ENCODE measurements at places on chromosomes 16 and 17.

- no peak for DNase-seq
Measured at GRCh38 chr16:4647644-4647980, 23.0 kb downstream of the MGRN1 start.

- peak; percentile 20 for DNase-seq
Measured at GRCh38 chr16:53864819-53865493, 161.0 kb downstream of the FTO start.

GRCh38 chr16:85172455-85173145 lies 60.3 kb upstream of the CIBAR2 start:
- DNase-seq: no peak

GRCh38 chr17:45131616-45132319 lies 547 bp downstream of the PLCD3 start:
- no peak for DNase-seq

GRCh38 chr16:2603165-2604015 lies 65.6 kb downstream of the PDPK1 start:
- peak; percentile 85 for DNase-seq

DNA sequence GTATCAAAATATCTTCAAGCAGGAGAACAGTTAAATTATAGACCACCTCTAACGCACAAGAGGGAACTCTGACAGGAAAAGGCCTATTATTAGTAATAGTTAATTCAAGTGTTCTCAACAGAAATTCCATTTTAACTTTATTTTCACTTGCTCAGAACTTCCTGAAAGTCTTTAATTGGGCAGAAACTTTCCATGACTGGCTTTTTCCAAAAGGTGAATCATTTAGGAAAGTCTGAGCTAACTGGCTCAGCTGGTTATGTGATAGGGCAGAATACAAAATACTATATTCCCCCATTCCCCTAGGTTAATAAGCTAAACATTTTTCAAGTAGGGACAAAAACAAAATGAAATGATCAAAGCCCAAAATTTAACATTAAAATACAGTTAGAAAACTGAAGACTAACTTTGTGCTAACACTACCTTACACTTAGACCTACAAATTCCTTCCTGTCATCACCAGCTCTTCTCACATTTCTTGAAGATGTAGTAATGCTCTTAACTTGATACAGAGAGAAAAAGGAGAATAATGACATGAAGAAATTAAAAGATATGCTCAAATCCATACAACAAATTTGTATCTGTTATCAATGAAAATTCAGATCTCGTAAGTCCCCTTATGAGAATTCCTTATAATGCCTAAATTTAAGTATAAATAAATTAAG lies 31.0 kb downstream of the CFDP1 start:
- DNase-seq: no peak

DNA sequence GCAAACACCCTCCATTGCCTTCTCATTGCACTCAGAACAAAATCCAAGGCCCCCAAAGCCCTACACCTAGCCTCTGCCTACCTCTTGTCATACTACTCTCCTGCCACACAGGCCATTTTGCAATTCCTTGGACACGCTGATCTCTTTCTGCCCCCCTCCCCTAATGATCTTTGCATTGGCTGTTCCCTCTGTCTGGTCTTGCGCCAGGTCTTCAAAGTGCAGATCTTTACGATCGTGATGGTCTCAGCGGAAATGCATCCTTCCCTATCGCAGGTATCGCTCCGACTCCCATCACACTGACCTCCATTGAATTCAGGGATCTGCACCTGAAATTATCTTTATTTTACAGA lies 777 bp upstream of the MOSMO start:
- no peak for DNase-seq

DNA sequence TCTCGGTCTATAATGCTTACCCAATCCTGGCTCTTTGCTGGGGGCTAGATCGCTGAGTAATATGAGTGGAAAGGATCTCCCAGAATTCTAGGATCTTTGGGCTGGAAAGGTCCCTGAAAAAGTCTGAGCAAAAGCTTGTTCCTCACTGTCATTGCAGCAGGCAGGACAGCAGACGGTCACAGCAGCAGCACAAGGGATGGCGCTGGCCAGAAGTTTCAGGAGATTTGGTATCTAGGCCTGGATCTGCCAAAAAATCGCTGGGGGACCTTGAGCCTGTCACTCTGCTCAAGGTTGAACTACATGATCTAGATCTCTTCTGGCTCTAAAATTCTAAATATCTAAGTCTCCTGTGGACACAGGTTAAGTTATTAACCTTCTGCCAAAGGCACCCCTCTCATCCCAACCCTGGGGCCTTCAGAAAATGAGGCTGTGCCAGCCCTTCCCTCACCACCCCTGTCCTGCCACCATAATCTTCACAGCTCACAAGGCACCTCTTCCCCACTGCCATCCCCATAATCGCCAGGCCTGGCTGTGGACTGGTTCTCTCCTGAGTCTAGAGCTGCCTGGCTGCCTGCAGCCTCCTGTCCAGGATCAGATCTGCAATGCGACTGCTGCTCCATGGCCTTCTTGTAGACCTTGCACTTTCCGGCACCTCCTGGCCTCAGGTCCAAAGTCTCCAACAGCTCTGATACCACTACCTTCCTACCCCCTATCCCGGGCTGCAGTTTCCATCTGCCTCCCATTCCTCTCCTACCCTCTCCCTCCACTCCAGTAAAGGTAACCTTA lies 10.2 kb downstream of the MYO18A start:
- DNase-seq: no peak

DNA sequence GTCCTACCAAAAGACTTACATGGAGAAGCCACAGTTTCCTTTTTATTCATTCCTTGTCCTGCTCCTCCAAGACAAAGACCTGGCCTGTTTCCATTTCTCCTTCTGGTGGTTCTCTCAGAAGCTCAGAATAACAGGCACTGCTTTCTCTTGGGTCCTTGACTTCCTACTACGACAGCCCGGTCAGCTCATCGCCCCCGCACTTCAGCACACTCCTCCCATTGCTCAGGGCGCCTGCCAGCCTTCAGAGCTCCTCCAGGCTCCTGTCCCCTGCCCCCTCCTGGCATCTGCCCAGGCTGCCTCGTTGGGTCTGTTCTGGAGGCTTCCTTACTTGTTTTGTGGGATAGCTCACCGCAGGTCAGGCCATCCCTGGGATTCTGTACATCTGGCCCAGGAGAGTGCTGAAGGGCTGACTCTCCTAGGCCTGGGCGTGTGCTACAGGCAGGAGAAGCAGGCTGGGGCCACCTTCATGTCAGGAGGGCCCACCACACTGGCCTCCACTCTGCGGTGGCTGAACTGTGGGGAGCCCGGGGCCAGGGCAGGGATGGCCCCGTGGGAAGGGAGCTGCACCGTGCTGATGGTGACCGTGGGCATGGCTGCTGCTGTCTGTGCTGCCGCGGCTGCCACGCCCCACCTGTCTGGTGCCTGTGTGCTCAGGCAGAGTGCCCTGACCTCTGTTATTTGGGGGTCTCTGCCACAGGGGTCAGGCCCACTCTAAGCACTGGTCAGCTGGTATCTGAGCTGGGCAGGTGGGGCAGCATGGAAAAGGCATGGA lies 17.7 kb downstream of the TCF25 start:
- no peak for DNase-seq

DNA sequence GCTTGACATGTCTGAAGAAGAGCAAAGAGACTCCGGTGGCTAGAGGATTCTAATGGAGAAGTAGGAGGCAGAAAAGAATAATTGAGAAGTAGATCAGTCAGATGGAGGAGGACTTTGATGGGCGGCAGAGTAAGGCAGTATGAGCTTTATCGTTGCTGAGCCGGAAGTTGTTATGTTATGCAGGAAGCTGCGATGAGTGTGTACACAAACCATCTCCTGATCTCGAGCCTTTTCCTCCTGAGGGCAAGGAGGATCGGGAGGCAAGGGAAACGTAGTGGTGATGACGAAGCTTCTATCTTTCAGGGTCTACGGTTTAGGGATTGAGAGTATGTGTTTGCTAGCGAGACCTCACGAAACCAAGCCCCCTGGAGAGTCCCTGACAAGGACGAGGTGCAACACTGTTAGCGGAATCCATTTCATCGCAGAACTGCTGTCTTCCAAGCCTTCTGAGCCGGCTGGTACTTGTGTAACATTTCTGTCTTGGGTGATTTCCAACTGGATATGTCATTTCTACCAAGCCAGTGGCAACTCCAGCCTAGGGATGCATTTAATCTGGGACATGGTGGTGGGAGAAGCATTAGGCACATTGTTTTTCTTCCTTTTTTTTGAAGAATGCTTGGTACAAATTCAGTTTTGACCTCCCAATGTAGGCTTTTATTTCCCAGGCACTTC lies 45.5 kb downstream of the RBFOX1 start:
- DNase-seq: no peak

DNA sequence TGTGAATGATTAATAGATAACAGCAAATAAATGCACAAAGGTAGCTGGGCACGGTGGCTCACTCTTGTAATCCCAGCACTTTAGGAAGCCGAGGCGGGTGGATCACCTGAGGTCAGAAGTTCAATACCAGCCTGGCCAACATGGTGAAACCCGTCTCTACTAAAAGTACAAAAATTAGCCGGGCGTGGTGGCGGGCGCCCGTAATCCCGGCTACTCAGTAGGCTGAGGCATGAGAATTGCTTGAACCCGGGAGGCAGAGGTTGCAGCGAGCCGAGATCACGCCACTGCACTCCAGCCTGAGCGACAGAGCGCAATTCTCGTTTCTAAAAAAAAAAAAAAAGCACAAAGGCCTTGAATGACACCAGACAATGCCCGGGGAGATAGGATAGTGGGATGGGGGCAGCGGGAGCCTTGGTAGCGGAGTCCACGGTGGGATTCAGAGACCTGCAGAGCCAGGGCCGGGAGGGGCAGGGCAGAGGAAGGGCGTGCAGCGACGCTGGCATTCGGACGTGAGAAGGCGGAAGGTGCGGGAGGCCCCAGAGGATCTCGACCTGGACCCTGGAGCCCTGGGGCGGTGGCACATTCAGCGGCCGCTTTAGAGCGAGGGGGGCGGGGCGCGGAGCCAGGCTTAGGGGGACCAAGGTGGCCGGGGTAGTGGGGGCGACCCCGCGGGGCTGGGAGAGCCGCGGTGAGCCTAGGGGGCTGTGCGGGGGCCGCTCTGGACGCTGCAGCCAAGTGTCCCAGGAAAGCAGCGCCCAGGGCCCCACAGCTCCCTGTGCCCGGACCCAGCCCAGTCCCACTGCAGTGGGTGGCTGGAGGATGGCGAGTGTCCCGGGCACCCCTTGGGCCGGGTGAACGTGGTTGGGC lies 999 bp upstream of the FLYWCH2 start:
- DNase-seq: no peak

DNA sequence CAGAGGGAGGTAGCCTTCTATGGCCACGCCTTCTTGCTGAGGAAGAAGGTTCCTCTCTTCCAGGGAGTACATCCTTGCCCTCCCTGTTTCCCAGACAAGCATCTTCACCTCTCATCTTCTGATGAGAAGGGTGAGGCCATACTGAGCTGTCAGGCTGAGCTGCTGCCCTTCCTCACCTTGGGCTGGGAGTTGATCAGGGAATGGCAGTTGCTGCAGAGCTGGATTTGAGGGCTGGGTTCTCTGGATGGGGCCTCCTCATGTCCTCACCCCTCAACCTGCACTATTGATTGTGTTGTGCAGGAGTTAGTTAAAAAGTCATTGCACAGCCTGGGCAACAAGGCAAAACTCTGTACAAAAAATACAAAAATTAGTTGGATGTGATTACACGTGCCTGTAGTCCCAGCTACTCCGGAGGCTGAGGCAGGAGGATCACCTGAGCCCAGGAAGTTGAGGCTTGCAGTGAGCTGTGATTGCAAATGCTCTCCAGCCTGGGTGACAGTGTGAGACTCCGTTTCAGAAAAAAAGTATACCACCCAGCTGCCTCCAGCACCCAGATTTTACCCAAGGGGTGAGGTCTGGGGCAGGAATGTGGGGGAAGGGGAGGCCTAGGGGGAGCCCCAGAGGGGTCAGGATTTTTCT lies 2.0 kb downstream of the ERBB2 start:
- DNase-seq: no peak

- DNase-seq: no peak
Measured at GRCh38 chr16:17364319-17365210, 106.2 kb downstream of the XYLT1 start.

- DNase-seq: no peak
Measured at GRCh38 chr17:499951-500461, 147.4 kb upstream of the RPH3AL start.

GRCh38 chr17:8056976-8057625 lies 18.2 kb downstream of the ALOX15B start:
- DNase-seq: no peak

DNA sequence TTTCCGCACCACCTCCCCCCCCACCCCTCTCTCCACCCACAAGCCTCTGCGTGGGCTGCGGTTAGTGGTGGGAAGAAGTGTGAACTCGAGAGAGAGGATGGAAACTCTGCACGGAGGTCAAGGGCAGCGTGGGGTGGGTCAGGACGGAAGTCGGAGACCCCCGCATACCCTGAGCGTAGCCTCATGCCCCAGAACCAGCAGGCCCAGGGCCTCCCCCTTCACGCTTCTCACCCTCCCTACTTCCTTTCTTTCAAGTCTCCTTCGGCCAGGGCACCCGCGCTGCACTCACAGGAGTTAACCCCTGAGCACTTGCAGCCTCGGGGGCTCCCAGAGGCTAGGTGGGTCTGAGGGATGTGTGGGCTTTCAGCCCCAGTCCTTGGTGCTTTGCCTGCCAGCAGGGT lies 9.2 kb downstream of the TBKBP1 start:
- DNase-seq: no peak

GRCh38 chr17:360092-360750 lies 7.6 kb upstream of the RPH3AL start:
- DNase-seq: no peak
